ENCODE measurements at places on chromosomes 4 and X.

GRCh38 chr4:97589481-97590196 is 553.6 kb downstream of the STPG2 start:
- DNase-seq, result no peak

- no peak for DNase-seq
These were observed 16.9 kb upstream of the LRBA start for GRCh38 chr4:151031831-151032605.

- DNase-seq, result no peak
These were observed 76.9 kb downstream of the RRAGB start for GRCh38 chrX:55794405-55794804.

- no peak for DNase-seq
These were observed 55.2 kb downstream of the AREG start for GRCh38 chr4:74499986-74500781.

GRCh38 chr4:119870856-119871255 is 195.8 kb downstream of the MAD2L1 start:
- DNase-seq, result no peak

GRCh38 chr4:168841000-168841671 is 168.9 kb downstream of the CBR4 start:
- DNase-seq, result no peak

GRCh38 chrX:67426946-67427345 is 116.9 kb upstream of the AR start:
- DNase-seq, result no peak

- no peak for DNase-seq
These were observed 210.4 kb upstream of the GALNTL6 start for GRCh38 chr4:171602638-171603355.

DNA sequence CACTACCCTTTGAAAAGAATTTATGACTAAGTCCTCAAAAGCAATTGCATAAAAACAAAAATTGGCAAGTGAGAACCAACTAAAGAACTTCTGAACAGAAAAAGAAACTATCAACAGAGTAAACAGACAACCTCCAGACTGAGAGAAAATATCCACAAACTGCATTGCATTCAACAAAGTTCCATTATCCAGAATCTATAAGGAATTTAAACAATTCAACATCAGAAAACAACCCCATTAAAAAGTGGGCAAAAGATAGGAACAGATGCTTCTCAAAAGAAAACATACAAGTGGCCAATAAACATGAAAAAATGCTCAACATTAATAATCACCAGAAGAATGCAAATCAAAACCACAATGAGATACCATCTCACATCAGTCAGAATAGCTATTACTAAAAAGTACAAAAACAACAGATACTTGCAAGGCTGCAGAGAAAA is 130.2 kb downstream of the GASK1B start:
- no peak for DNase-seq

DNA sequence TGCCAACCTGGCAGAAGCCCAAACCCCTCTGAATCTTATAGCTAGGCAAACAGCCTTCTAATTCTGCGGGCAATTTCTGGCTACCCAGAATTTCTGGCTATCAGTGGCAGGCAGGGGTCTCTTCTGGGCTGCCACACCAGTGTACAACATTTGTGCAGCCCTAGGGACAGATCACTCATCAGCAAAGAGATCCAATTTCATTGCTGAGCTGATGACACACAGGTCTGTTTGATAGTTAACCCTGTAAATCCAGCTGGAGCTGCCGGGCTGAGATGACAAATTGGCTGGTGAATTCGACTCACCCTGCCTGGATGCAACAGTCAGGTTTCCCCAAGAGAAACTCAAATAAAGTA is 2.4 kb downstream of the MID1 start:
- DNase-seq, result no peak

GRCh38 chr4:185786422-185786821 is 25.6 kb downstream of the SORBS2 start:
- no peak for DNase-seq

DNA sequence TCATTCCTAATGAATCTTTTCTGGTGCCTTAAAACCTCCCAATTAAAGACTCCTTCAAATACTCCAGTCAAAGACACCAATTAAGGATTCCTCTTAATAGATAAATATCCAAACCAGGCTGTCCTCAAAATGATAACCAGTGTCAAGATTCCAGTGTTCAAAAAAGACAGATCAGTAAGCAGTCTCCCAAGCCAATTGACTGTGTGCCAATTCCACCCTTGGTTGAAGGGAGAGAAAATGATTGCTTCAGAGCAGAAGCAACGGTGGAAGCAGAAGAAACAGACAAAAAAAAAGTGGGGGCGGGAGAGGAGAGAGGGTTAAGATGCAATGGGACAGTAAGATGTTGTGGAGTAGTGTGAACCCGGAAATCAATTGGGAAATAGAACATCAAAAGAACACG is 216.0 kb upstream of the FTHL17 start:
- no peak for DNase-seq

DNA sequence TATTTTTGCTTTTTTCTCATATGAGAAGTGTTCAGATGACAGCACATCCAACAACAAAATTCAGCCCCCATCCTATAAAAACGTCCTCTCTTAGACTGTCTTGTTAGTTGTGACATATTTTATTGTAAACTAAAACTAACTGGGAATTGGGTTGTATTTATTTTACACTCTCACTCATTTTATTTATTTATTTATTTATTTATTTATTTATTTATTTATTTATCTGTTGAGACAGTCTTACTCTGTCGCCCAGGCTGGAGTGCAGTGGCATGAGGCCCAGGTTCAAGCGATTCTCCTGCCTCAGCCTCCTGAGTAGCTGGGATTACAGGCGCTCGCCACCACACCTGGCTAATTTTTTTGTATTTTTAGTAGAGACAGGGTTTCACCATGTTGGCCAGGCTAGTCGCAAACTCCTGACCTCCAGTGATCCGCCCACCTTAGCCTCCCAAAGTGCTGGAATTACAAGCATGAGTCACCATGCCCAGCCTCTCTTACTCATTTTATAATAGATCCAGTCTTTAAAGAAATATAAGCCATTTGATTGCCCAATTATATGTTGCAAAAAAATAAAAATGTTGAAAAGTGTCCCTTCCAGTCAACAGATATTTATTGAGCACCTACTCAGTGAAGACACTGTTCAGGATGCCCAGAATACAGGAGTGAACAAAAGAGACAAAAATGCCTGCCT is 44.6 kb downstream of the PALLD start:
- no peak for DNase-seq

DNA sequence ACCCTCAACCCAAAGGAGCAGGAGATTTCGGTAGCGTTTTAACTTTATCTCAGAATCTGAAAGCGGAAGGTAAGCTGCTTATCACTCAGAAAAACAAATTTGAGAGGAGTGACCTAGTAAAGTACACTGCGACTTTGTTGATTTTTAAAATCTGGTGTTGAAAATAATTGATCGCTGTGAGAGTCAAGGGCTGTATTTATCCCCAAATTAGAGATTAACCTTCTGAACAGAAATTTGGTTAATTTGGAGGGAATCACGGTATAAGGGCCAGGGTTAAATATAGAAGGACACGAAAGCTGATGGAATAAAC is 212 bp downstream of the CLCN4 start:
- DNase-seq, result no peak

All from activated CD4-positive, alpha-beta T cell treated with anti-CD3 and anti-CD28 coated beads, Interleukin-2, amount 10 ng/mL, durations not matched to agents 24 days and 14 days (primary cell).